ENCODE measurements at places on chromosomes 4 and X. TPM values are rescaled to one million over a fixed set of nuclear protein-coding genes. Genes with fewer than 3 reads are reported as not detected.
A peak's percentile ranks its signal among the peaks of the same experiment; 100 is the strongest.

The PPM1K gene
- total RNA-seq, result 44.2 TPM

The SMPX gene
- not detected for total RNA-seq

The AMOT gene
- 1.1 TPM for total RNA-seq

The ESX1 gene
- total RNA-seq, result not detected

The CT47A1 gene
- not detected for total RNA-seq

The ZFP42 gene
- total RNA-seq, result not detected

The SPANXB1 gene
- not detected for total RNA-seq

The ADH1B gene
- not detected for total RNA-seq

The CT83 gene
- not detected for total RNA-seq

The SHISA3 gene
- 0.11 TPM for total RNA-seq

The HSFX2 gene
- not detected for total RNA-seq

The SSX2 gene
- not detected for total RNA-seq

- no peak for DNase-seq
Measured at GRCh38 chr4:154364066-154364845, 127.3 kb downstream of the DCHS2 start.

DNA sequence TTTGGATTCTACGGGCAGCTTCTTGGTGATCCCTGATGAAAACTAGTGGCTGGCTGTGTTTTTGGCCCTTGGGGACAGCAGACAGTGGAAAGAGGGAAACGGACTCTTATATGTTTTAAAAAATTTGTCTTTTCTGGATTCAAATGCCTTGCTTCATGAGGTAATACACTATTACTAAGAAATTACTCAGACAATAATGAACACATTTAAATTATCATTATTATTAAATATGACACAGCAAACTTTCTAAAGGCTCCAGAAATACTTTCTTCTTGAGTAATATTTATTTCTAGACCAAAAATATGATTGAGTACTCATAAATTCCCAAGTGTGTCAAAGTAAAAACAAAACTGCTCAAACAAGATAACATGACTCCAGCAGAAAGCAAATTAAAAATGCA is 520.7 kb upstream of the AADAT start:
- no peak for DNase-seq

- no peak for DNase-seq
Measured at GRCh38 chr4:104589264-104589868, 94.7 kb upstream of the CXXC4 start.

DNA sequence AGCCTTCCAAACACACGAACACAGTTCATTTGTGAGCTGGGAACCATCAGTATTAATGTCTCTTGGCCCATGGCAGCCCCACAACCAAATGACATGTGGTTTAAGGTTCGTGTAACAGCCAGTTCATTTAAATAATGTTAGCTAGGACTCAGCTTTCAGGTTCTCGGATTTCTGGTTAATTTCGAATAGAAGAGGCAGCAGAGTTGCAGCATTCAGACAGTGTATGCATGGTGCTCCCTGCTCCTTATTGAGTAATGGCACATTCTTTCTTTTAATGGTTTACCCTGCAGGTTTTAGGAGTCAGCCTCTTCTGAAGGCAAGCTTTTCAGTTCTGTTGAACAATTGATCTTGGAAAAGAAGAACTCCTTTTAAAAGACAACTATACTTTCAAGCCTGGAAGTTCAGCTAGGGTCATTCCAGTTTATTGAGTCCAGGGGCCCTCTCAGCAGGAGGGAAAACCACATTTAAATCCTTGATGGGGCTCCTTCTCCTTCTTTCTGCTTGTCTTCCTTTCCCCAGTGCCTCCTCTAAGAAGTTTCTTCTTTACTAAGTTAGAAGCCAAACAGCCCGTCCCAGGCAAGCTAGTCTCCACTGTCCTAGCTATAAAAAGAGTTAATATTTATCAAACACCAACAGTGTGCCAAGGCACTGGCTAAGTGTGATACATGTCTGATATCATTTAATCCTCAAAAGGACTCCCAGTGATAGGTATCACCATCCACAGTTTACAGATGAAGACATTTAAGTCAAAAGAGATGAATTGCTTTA is 5.0 kb upstream of the RNF175 start:
- DNase-seq, result no peak

- DNase-seq, result no peak
Measured at GRCh38 chr4:22407361-22407760, 108.5 kb downstream of the ADGRA3 start.

GRCh38 chr4:146121757-146122156 is 53.8 kb upstream of the LSM6 start:
- DNase-seq, result no peak

GRCh38 chr4:78688366-78688765 is 87.8 kb upstream of the BMP2K start:
- DNase-seq, result no peak

GRCh38 chr4:152357206-152357605 is 178.7 kb downstream of the FBXW7 start:
- peak; percentile 17 for DNase-seq

- DNase-seq, result no peak
Measured at GRCh38 chrX:68438575-68438974, 5.3 kb upstream of the OPHN1 start.

GRCh38 chrX:150099316-150099715 is 161.0 kb upstream of the EOLA2 start:
- no peak for DNase-seq

- no peak for DNase-seq
Measured at GRCh38 chr4:112502871-112503270, 13.1 kb downstream of the NEUROG2 start.

DNA sequence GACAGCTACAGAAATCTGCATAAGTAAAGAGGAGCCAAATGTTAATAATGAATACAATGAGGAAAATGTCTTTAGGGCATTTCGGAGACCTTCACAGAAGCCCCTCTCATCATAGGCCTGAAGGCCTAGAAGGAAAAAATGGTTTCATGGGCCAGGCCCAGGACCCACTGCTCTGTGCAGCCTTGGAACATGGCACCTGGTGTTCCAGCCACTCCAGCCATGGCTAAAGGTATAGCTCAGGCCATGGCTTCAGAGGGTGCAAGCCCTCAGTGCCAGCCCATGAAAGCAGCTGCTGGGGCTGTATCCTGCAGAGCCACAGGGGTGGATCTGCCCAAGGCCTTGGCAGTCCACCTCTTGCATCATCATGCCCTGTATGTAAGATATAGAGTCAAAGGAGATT is 261.1 kb downstream of the SNCA start:
- no peak for DNase-seq

- DNase-seq, result no peak
Measured at GRCh38 chr4:39285111-39285795, 80.9 kb downstream of the RFC1 start.

DNA sequence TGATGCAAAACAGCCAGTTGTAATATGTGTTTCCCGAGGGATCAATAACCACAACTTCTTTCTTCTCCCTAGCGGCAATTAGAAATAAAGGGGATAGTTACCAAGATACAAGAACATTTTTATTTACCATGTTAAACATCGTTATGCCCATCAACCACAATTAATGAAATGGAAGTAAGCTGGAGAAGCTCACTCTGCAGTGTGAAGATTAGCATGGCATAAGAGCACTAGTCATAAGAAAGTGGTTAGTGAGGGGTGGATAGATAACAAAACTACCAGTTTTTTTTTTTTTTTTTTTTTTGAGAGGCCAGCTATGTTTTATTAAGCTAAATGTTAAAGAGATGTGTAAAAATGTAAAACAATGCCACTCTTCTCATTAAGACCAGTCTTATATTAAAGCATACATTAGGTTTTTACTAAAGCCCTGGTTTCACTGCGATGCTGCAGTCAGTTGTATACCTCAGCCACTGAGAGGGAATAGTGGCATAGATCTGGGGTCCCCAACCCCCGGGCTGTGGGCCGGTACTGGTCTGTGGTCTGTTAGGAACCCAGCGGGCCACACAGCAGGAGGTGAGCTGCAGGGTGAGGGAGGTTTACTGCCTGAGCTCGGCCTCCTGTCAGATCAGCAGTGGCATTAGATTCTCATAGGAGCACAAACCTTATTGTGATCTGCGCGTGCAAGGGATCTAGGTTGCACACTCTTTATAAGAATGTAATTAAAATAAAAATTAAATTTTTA is 27.9 kb upstream of the NFXL1 start:
- DNase-seq, result no peak

GRCh38 chr4:118120120-118120760 is 86.0 kb downstream of the NDST3 start:
- DNase-seq, result no peak

- DNase-seq, result no peak
Measured at GRCh38 chr4:170741856-170742255, 652.1 kb upstream of the AADAT start.

DNA sequence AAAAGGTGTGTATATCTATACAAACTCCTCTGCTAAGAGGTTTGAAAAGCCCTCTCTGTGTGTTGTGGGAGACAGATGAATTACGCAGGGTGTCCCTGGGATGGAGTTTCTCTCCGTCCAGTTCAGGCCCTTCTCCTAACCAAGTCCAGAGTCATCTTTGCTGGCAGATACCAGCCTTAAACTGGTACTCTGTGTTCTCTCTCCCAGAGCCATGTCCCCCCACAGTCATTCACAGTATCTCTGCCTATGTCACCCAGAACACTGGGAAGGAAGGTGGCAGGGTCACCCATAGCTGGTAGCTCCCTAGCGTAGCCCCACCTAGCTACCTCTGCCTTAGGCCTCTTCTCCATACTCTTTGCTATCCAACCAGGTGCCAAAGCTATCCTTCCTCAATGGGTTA is 8.9 kb downstream of the AMER1 start:
- DNase-seq, result no peak

DNA sequence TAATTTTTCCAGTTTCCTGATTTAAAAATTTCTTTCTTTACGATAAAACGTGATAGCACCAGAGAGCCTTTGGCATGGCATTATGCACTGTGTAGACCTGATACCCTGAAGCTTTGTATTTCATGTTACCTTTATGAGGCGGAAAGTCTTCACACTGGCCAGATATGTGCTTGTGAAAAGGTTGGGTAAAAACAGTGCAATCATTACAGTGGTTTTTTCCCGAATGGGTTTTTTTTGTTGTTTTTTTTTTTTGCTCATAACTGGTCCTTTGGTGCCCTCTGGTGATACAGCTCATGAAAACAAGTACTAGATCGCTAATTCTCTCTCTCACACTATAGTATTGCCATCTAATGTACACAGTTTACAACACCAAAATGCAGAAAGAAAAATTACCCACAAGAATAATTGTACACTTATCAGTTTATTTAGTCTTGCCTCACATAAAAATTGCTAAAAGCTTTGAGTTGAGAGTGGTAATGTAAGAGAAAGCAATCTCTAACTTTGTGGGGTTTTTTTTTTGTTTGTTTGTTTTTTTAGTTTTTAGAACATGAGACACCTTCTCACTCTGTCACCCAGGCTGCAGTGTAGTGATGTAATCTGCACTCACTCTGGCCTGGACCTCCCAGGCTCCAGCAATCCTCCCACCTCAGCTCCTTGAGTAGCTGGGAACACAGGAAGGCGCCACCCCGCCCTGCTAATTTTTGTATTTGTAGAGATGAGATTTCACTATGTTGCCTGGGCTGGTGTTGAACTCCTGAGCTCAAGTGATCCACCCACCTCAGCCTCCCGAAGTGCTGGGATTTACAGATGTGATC is 21.3 kb downstream of the SPCS3 start:
- no peak for DNase-seq

- peak; percentile 36 for DNase-seq
Measured at GRCh38 chrX:136694431-136695087, 46.6 kb downstream of the CD40LG start.

GRCh38 chrX:122238801-122239200 is 945.3 kb upstream of the GRIA3 start:
- no peak for DNase-seq

GRCh38 chrX:39755143-39756032 is 342.4 kb downstream of the BCOR start:
- no peak for DNase-seq

DNA sequence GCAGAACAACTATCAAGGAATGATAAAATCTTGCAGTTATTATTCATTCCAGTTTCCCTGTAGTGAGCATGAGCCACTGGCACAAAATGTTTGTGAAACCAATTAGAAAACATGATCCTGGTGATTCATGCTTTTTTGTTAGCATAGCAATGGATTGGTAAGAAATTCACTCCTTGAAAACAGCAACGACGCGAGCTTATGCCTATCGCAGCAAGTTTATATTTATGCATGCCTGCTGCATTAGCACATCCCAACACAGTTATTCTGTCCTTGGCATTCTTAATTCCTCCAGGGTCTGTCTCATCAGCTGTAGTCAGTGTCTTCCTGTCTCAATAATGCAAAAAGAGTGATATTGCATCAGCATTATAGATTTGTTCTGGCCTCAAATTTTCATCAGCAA is 975.9 kb downstream of the STIM2 start:
- DNase-seq, result no peak

DNA sequence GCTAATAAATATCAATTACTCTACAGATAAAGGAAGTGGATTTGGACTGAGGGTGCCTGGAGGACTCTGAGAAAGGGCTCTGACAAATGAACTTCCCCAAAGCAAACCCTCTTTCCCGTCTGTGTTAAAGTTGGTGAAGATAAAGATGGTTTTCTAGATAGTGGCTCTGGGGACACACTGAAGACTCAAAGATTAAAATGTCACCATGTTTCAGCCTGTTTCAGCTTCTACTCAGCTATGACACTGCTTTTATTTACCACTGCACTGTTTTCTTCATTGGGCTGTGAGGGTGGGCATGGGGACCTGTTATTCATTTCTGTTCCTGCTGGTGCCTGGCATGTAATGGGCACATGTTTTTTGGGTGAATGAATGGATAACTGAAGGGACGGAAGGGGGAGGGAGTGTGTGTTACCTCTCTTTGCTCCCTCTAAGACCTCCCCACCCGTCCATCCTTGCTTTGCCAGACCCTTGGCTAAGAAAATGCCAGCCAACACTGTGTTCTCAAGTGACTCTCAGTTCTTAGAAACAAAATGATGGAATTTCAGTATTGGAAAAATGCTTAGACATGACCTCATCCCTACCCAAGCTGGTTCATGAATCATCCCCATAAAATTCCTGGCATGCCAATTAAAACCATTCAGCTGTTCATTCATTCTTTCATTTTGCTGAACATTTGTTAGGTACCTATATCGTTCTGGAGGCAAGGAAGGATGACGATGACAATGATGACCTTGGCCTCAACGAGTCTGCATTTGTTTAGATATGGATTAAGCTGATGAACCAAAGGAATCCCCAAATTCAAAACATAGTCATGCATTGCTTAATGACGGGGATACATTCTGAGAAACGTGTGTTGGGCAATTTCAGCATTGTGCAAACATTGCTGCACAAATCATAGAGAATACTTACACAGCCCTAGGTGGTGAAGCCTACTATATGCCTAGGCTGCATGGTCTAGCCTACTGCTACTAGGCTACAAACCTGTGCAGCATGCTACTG is 13.4 kb upstream of the STK32B start:
- no peak for DNase-seq

- DNase-seq, result peak; percentile 60
Measured at GRCh38 chrX:74925225-74926088, at the start of gene NEXMIF. Gene NEXMIF, minus strand, starts transcription at chrX:74925452.

- DNase-seq, result no peak
Measured at GRCh38 chr4:165293927-165294649, 33.4 kb upstream of the MSMO1 start.

DNA sequence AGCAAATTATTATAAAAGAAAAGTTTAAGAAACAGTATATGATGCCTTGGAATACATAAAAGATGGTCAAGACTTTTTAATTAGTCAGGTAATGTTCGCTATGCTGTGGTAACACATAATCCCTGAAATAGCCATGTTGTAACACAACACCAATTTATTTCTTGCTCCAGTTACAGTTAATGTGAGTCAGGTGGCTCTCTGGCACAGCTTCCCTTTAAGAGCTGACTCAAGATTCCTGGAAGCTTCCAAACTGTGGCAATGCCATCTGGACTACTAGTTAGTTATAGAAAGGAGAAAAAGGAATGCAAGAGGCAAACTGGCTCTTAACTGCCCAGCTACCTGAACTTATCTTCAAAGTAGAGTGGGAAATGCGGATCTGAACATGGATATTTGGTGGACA is 210.5 kb downstream of the CHM start:
- DNase-seq, result no peak
